ENCODE measurements at places on chromosomes 13 and 19.

DNA sequence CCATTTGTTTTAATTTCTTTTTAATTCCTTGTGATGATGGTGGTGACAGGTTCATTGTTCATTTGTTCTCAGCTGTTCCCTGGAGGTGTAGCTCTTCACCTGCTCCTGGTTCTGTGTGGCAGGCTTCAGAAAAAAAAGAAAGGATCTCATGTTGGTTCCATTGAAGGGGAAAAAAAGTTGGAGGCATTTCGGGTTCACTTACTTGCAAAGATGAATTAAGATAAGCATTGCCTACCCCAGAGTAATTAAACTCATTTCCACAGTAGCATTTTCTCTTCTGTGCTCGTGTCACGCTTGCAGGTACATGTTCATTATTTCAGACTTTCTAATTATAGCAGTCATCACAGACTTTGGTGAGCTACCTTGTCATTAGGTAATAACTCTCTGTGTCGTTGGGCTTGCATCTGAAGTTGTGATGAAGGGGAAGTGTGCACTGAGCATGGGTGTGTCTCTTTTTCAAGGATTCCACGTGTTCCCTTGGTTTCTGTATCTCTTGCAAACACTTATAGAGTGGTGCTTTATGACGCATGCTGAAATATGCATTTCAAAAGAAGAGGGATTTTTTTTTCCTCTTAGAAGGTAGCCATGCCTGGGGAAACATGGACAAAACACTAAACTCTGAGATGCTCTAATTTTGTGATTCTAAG is 69.1 kb downstream of the MTUS2 start:
- no peak for DNase-seq

DNA sequence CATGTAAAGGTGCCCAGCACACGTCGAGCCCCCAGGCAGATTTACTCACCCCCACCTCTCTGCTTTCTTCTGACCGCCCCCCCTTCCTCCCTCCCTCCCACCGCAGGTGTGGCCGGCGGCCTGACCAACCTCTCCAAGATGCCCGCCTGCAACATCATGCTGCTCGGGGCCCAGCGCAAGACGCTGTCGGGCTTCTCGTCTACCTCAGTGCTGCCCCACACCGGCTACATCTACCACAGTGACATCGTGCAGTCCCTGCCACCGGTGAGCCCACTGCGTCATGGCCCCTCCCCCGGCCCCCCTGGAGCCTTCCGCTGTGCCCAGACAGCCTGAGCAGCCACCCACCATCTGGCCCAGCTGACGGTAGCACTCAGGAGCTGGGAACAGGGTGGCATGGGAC is 8.8 kb downstream of the PRPF31 start:
- no peak for DNase-seq

- no peak for DNase-seq
Measured at GRCh38 chr13:50914848-50915247, 5.3 kb downstream of the RNASEH2B start.

DNA sequence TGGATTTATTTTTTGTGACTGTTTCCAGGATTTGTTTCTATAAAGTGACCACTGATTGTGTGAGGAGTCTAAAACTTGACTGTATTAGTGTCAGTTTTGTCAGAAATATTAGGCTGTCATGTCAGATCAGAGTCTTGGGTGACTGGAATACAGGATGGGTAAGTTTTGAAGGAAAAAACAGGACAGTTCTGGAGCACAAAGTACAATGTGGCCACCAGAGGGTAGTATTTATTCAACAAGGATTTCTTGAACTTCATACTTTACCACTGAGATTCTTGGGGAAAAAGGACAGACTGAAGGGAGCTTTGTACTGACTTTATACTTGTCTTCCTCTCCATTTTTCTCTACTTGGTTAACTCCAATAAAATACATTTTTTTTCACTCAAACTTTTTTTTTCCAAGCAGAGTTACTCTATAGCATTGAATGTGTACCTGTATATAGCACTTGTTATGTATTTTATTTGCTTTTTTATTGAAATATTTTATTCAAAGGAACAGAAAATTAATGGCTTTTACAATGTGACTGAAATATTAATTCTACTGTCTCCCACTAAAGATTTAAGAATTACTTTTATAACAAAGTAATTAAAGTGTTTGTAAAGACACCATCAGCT is 51.1 kb downstream of the LMO7 start:
- DNase-seq, result no peak

DNA sequence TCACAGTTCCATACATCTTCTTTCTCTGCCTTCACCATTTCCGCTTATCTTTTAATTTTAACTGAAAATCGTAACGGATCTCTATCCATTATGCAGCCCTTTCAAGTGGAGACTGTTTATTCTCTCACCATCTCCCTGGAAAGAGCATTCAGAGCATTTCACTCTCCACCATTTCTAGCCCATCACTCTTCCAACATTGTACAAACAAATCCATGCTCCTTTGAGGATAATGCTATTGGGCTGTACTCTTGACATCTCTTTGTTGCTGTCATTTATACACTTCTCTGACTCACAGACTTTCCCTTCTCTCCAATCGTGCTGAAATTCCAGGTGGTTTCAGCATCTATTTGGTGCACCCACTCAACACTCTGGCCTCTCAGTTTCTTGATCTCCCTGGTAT is 71.4 kb downstream of the NAA16 start:
- no peak for DNase-seq

GRCh38 chr13:33518452-33518851 is 232.9 kb upstream of the STARD13 start:
- DNase-seq, result no peak

DNA sequence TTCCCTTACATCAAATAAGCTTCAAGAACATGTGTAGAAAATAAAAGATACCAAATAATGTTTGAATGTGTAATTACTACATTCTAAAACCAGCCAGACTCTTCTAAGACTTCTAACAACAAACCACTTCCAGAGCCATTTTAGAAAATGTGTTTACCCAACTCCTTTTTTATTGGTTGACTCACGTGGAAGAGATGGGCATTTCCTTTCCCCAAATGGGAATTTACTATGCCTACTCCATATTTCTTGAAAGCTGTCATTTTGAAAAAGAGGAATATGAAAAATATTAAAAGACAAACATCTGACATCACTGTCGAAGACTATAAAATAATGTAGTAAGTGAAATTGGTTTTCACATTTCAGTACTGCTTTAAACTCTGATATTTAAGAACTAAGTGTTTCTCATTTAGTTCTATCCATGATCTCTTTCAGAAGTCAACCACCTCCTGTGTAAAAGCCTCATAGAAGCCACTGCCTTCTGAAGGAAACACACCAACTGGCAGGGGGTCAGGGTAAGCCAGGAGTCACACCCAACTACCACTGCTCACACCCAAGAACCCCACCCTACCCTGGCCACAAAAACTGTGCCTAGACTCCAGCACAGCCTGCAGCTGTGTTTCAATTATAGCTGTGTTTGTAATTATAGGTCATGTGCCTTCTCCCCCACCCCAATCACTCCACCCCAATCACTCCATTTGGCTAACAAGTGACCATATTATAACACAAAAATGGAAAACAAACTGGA is 86.8 kb downstream of the UBL3 start:
- no peak for DNase-seq

DNA sequence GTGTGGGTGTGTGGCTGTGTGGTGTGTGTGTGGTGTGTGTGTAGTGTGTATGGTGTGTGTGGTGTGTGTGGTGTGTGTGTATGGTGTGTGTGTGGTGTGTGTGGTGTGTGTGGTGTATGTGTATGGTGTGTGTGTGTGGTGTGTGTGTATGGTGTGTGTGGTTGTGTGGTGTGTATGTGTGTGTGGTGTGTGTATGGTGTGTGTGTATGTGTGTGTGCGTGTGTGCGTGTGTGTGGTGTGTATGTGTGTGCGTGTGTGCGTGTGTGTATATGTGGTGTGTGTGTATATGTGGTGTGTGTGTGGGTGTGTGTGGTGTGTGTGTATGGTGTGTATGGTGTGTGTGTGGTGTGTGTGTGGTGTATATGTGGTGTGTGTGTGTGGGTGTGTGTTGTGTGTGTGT is 8.1 kb downstream of the SHISA7 start:
- no peak for DNase-seq

GRCh38 chr19:10091370-10091687 is 5.2 kb downstream of the SHFL start:
- no peak for DNase-seq

DNA sequence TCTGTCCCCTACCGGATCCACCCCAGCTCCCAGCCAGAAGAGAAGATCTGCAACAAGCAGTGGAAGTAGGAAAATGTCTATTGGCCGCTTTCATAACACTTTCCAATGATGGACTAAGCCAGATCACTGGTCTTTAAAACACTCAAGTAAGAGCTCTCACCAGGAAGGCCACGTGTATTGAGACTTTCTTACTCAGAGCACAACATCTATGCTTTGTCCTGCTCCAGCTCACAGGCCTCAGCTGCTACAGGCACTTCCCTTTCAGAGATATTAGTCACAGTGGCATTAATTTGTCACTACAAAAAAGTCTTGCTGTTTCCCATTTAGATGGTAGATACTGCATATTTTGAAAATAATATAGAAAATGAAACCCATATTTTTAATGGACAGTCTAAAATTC is 164.2 kb downstream of the ABCC4 start:
- DNase-seq, result no peak

GRCh38 chr13:37709318-37709717 is 110.8 kb upstream of the POSTN start:
- no peak for DNase-seq

GRCh38 chr13:44223770-44224444 is 149.7 kb upstream of the SERP2 start:
- DNase-seq, result no peak

GRCh38 chr13:23629566-23630272 is 59.5 kb downstream of the TNFRSF19 start:
- no peak for DNase-seq

GRCh38 chr13:111047326-111047725 is 67.8 kb upstream of the ARHGEF7 start:
- no peak for DNase-seq

DNA sequence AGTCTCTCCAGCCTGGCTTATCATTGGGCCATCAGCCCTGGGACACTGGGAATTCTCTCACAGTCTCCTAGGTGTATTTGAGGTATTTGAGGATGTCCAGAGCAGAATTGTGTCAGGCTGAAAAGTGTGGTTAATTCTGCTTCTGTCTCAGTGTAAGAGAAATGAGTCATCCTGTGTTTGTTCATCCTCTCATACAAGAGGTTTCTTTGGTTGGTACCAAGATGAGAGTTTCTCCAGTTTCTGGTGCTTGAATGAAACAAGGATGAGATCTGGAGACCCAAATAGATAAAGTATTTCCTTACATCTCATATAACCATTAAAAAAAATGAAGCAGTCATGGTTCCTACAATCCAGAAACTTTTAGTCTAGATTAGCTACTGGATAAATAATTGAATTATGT is 7.7 kb downstream of the ZNF253 start:
- no peak for DNase-seq

GRCh38 chr13:50493683-50494082 is 349.8 kb downstream of the DLEU7 start:
- no peak for DNase-seq

- DNase-seq, result no peak
Measured at GRCh38 chr19:35396240-35396885, 25.5 kb downstream of the GPR42 start.

DNA sequence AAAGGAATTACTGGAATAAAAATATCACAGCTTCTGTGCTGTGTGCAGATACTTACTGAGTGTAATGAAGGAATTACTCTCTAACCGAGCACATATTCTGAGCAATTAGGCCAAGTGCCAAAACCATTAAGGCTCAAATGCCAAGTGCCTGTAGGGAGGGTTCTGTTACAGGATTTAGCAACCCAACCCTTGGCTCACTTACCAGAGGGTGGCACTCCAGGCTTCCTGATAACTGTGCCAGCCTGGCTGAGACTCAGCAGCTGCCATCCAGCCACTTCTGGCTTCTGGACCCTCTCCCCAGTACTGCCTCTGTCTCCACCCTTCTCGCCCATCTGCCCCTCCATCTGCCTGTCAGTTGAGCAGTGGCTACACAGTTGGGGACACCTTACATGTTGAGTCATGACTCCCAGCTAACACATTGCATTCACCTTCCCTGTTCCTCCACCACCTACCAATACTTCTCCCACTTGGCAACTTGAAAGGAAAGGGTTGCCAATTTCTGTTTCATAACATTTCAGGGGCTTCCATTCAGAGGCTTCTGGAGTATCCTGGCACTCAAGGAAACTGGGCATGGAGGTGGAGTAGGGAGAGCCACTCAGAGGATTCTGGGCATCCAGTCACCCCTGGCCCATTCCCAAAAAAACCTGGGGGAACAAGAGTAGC is 110.5 kb downstream of the COG6 start:
- no peak for DNase-seq

- DNase-seq, result no peak
Measured at GRCh38 chr13:110363010-110363409, 55.9 kb downstream of the COL4A2 start.

DNA sequence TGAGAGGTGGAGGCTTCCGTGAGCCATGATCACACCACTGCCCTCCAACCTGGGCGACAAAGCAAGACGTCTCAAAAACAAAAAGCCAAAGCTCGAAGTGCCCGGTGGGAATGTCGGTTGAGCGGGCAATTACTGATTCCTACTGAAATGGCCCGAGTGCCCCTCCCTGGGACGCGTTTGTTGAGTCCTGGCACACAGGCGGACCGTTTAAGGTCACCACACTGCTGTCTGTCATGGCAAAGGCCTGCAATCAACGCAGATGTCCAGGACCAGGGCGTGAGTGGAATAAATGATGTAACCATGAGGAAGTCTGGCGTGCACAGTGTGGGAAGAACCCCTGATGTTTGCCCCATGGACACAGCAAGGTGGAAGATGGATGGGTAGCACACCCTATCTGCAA is 19.2 kb upstream of the C2CD4C start:
- no peak for DNase-seq

- no peak for DNase-seq
Measured at GRCh38 chr13:26412936-26413716, 144.4 kb upstream of the WASF3 start.

GRCh38 chr19:42052241-42052863 is 17.7 kb downstream of the GRIK5 start:
- no peak for DNase-seq

DNA sequence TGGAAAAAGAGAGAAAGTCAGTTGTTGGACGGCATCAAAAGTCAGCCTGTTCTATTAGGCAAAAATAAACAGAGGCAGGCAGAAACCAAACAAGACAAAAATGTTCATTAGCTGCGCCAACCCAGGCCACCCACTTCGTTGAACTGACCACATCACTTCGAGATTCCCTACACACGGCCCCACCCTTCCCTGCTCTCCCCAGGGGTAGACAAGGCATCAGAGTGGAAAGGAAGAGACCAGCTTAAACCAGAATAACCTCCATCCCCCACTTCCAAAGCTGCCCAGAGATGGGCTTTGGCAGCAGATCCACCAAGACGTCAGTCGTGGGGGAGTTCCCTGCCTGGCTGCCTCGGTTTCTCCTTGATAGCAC is 204.6 kb upstream of the TSHZ3 start:
- no peak for DNase-seq

GRCh38 chr13:97069050-97069815 is 75.0 kb upstream of the OXGR1 start:
- no peak for DNase-seq

- DNase-seq, result peak; percentile 86
Measured at GRCh38 chr19:7926021-7926726, at the start of gene CTXN1. Gene CTXN1 (minus strand): TSS chr19:7926135. CDS start chr19:7925538, 597 bp downstream.

DNA sequence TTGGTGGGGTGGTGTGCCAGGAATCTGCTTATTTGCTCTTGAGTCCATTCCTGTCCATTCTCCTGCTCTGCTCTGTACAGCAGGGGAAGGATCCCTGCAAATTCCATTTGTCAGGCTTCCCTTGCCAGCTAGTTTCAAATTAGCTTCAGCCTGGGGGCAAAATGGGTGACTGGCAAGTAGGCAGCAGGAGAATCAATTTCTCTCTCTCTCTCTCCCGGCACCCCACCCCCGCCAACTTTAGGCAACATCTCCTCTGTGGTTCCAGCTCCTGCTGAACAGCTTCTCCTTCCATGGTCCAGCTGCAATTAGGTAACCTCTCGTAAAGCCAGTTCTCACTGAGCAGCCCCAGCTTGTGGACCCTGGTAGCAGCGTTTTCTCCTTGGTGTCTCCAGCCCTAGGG is 6.7 kb upstream of the MYCBP2 start:
- no peak for DNase-seq
